ENCODE measurements at places on chromosomes 4 and X.

- DNase-seq, result no peak
Observed at GRCh38 chr4:78136109-78137081, 79.3 kb downstream of the FRAS1 start.

- no peak for DNase-seq
Observed at GRCh38 chrX:151239751-151240150, 63.4 kb downstream of the GPR50 start.

DNA sequence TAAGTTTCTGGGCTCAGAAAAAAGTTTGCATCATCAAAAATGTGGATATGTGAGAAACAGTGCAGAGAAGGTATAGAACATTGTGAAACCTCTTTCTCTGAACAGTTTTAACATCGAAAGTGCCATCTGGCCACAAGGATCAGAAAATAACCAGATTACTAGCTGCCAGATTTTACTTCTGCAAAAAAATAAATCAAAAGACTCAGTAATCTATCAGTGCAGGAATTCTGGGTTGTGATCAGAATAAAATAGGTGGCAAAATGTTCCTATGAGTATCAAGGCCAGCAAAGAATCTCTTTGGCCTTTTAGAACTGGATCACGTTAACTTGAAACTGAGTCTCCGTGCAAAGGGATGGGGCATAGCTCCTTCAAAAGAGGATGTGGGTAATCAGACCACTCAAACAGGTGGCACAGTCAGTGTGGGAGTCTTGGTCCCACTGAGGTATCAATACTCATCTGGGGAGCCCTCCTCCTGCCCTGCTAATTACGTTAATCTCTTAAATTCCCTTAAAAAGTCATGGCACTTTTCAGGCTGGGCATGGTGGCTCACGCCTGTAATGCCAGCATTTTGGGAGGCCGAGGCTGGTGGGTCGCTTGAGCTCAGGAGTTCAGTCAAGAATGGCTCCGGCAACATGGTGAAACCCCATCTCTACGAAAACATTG lies 26.7 kb upstream of the RBM47 start:
- no peak for DNase-seq

DNA sequence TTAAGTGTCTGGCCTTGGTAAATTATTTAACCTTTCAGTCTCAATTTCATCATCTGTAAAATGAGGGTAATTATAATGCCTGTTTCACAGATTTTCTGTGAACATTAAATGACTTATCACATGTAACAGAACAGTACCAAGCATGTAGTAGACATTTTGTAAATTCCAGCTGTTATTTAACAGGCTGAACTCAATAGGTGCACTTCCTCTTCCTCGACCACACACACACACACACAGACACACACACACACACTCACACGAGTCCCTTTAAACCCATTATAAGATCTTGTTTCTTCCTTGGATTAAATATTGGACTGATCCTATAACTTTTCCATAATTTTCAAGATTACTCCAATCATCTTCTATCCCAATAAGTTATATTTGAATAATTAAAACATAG lies 53.4 kb upstream of the COL25A1 start:
- no peak for DNase-seq

DNA sequence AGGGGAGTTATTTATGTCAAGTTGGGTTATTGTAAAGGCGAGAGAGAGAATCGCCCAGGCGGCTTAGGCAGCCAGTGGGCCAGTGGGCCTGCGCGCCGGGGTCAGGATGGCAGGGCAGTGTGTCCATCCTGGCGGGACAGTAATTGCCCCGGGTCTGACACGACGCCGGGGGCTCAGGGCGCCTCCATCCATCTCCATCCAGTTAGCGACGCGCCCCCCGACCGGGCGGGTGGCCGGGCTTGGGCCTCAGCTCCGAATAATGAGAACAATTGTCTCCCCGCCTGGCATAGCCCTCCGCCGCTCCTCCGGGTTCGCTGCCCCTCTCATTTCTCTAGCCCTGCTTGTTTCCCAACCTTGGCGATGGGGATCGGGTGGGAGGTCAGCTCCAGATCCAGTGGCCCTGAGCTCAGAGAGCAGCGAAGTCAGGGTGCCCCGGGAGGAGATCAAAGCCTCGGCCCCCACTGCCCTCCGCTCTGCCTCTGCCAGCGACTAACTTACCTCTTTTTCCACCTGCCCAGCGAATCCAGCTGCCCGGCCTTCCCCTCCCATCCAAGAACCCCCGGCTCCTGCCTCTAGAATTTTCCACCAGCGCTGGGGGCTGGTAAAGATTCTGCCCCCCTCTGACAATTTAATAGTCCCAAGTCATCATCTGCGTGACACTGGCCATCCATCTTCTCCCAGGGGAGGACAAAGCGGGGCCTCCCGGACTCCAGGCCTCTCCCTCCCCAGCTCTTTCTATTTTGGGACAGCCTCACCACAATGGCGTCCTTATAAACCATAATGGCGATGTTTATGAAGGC lies 56.9 kb upstream of the TMEM33 start:
- no peak for DNase-seq

DNA sequence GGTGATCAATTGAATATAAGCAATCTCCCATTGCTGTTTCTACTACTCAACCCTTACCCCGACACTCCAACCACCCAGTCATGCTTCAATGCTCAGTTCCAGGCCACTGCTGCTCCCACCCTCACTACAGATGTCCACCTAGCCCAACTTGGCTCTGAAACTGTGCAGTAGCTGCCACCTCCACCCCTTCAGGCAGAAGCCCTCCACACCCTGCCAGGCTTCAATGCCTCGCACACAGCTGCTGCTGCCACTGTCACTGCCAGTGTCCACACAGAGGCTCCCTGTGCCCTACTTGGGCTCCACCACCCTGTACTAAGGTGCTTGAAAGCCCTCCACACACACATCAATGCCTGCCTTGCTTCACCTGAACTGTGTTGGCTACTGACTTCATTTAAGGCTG lies 34.6 kb downstream of the LAMTOR3 start:
- no peak for DNase-seq

DNA sequence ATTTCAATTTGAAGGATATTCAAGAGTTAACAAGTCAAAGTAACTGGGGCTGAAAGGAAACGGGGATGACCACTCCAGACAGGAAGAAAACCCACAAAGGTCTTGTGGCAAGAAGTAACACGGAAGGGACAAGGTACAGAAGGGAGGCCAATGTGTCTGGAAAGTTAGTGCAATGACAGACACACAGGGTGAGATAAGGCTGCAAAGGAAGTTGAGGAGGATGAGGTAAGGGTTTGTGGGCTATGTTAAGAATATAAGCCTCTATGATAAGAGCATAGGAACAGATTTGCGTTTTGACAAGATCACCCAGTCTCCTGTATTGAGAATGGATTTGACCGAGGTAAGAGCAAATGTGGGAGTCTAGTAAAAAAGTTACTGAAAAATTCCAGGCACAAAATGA lies 21.9 kb upstream of the EMCN start:
- DNase-seq, result no peak

- no peak for DNase-seq
Observed at GRCh38 chr4:39889226-39889625, 88.5 kb downstream of the PDS5A start.

DNA sequence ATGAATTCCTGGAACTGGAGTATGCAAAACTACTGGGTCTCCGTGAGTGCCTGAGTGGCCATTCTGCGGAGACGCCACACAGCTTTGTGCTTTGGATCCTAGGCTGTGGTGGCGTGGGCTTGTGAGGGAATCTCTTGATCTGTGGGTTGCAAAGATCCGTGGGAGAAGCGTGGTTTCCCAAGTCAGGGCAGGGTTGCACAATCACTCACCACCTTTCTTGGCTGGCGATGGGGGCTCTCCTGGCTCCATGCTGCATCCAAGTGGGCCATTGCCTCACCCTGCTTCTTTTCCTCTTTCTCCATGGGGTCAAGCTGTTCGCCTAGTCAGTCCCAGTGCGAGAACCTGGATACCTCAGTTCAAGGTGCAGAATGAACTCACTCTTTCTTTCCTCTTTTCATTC lies 62.5 kb downstream of the SLAIN2 start:
- DNase-seq, result no peak

GRCh38 chr4:73944061-73944875 lies 37.6 kb downstream of the PF4 start:
- DNase-seq, result no peak

DNA sequence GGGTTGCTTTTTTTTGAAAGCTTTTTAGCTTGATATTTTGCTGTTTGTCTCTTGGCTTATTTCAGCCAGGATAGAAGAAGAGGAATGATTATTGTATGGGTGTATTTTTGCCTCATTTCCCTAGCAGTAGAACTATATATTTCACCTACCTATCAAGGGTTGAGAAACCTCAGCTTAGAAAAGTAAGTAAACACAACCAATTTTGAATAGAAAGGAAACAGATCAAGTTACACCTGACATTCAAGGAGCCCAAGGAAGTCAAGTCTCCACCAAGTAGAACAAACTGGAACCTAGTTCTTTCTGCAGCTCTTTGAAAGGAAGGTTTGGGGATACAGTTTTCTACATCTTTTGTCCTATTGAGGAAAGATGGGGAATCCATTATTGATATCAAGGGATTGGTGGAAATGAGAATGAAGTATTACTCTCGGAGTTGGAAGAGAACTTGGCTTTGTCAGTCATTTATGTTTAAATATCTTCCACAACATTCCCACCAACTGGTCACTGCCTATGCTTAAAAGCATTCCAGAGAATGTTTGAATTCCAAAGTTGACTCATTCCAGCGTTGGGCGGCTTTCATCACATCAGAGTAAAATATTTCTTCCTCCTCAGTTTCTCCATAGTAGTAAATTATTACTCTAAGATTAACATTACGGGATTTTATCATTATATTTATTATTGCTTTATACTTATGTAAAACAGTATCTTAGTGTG lies 207.8 kb upstream of the CNKSR2 start:
- DNase-seq, result no peak

GRCh38 chrX:77276742-77277141 lies 170.4 kb upstream of the FGF16 start:
- no peak for DNase-seq

DNA sequence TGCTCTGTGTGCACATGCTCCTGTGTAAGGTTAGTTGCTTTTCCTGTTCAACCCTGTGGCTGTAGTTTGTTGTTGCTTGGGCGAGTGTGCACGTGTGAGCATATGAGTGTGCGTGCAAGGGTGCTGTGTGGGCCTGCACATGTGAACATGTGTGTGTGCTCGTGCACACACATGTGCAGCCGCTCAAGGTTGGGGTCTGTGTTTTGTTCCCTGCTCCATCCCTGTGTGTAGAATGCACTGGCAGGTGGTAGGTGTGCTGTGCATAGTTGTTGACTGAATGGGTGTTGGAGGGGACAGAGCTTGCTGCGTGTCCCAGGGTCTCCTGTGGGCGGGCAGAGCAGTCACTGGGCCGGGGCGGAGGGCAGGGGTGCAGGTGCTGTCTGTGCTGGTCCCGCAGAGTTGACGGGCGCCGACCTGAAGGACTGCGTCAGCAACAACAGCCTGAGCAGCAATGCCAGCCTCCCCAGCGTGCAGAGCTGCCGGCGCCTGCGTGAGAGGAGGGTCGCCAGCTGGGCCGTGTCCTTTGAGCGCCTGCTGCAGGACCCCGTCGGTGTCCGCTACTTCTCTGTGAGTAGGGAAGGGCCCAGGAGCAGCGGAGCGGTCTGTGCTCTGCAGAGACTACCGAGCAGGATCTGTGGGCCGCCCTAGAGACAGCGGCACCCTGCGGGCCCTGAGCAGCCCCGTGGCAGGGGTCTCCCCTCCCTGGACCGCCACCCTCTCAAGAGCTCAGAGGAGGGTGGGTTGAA lies 27.9 kb upstream of the HGFAC start:
- DNase-seq, result no peak

DNA sequence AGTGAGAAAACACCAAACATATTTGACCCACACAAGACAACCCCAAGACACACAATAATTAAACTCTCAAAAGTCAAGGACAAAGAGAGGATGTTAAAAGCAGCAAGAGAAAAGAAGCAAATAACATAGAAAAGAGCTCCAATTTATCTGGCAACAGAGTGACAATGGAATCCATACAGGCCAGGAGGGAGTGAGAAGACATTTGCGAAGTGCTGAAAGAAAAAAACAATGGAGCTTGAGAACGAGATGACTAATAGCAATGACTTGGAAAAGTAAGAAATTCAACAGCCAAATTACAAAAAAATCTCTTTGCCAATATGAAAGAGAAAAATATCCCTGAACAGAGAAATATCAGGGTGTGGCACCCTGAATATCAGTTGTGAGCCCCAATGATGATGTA lies 61.6 kb downstream of the MAD2L1 start:
- no peak for DNase-seq

DNA sequence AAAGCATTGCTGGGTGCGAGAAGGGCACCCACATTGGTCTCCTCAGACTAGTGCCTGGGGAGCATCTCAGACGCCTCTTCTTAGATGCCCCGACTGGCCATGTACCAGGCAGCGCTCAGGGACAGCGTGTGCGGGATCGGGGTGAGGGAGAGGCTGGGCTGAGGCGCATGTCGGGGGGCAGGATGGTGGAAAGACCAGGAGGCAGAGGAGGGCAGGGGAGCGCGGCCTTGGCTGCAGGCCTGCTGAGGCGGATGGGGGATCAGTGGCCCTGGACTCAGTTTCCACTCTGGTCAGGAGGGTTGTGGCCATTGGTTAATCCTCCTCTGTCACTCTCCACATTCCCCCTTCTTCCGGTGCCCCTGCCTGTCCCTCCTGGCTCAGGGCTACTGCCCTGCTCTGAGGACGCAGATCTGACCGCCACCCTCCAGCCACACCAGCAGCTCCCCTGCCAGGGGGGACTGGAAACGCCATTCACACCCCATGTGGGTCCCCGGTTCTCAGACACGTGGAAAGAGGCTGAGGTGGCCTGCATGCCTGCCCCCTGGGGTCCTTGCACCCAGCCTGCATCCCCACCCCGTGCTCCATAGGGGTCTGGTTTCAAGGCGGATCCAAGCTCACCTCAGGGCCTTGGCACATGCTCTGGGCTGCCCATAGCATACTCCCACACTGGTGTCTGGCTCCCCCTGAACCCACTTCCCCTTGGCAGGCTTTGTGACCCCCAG lies 105.9 kb downstream of the CPZ start:
- DNase-seq, result no peak

GRCh38 chr4:110411574-110412011 lies 64.4 kb upstream of the ENPEP start:
- DNase-seq, result no peak

Data from vagina (tissue), 2 donors.